ENCODE measurements at places on chromosomes 2 and 18.

DNA sequence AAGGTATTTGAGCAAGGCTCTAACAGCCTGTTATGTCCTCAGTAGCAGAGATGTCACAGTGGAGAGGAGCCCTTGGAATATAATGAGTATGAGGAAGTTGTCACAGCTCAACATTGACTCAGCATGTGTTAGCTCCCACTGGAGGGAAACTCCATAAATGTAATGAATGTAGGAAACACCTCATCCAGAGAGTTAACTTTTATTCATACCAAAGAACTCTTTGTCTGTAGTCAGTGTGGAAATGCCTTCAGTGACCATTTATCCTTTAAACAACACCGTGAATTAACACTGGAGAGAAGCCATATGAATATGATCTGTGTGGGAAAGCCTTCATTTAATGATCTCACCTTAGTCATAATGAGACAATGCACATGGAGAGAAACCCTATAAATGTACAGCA lies 59.7 kb downstream of the CYP1B1 start:
- no peak for DNase-seq

DNA sequence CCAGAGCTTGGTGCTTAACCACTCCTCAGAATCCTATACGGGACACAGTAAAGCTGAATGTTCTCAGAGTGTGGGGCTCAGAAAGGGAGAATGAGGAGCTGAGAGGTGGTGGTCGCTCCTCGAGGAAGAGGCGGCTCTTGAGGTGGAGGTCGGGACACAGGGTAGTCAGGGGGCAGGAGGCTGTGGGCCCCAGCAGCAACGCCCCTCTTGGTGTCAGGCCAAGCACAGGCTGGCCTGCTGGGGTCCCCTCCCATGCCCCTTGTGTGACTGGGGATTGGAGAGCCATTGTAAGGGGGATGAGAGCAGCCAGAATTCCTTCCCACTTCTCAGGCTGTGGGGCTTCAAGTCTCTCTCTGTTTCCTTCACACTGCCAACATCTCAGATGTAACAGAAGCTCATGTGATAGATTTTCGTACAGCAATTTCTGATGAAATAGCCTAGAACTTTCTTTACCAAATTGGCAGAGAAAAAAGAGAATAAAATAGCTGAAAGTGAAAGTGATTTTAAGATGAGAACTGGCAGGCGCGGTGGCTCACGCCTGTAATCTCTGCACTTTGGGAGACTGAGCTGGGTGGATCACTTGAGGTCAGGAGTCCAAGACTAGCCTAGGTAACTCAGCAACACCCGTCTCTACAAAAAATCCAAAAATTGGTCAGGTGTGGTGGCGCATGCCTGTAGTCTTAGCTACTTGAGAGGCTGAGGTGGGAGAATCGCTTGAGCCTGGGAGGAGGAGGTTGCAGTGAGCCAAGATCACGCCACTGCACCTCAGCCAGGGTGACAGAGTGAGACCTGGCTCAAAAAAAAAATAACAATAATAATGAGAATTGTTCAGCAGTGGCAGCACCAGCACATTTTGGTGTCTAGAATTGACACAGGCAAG lies 61.1 kb upstream of the RPL31 start:
- no peak for DNase-seq

- no peak for DNase-seq
Measured at GRCh38 chr2:46530639-46531038, 51.3 kb downstream of the TMEM247 start.

GRCh38 chr2:25905126-25905525 lies 26.8 kb upstream of the ASXL2 start:
- DNase-seq: no peak

- no peak for DNase-seq
Measured at GRCh38 chr2:224405412-224405811, 3.5 kb upstream of the FAM124B start.

DNA sequence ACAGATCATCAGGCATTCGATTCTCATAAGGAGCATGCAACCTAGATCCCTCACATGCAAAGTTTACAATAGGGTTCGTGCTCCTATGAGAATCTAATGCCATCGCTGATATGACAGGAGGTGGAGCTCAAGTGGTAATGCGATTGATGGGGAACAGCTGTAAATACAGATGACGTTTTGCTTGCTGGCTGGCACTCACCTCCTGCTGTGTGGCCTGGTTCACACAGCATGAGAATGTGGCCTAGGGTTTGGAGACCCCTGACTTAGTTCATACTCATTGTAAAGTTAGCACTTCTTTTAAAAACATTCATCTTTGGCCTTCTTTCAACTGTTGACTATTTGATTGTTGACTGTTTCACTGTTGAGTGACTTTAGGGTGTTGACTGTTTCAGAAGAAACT lies 8.7 kb upstream of the CHMP1B start:
- no peak for DNase-seq

GRCh38 chr2:86480105-86480504 lies 38.9 kb downstream of the KDM3A start:
- no peak for DNase-seq

- DNase-seq: no peak
Measured at GRCh38 chr2:60433018-60433596, 120.3 kb downstream of the BCL11A start.

- no peak for DNase-seq
Measured at GRCh38 chr2:176483476-176483875, 214.2 kb downstream of the MTX2 start.

DNA sequence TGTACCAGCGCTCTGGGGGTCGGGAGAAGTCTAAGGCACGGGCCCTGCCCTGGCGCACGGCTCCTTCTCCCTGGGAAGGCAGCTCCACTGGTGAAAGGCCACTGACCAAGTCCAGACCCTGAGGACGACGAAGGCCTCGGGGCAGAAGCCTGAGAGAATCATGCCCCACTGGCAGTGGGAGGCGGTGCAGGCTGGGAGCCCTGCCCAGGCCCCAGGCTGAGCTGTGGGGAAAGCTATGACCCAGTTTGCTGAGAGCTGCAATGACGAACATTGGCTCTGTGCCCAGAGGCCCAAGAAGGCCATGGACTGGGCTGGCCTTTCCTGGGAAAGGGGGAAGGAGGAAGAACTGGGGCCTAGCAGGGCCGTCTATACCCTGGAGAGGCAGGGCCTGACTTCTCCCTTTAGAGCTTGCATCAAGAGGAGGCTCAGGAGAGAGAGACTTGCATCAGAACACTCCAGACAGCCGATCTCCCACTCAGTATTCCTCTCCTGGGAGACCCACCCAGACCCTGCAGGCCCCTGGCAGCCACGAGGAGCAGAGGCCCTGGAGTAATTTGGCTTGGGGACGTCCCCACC lies 32.9 kb downstream of the HS1BP3 start:
- DNase-seq: peak; percentile 88

GRCh38 chr2:226995625-226996041 lies 159.8 kb downstream of the RHBDD1 start:
- DNase-seq: no peak

GRCh38 chr2:179336782-179337534 lies 72.3 kb upstream of the SESTD1 start:
- DNase-seq: no peak

GRCh38 chr18:22974707-22975106 lies 41.6 kb downstream of the RBBP8 start:
- DNase-seq: no peak

- DNase-seq: no peak
Measured at GRCh38 chr2:180474716-180475115, 467.6 kb upstream of the CWC22 start.

DNA sequence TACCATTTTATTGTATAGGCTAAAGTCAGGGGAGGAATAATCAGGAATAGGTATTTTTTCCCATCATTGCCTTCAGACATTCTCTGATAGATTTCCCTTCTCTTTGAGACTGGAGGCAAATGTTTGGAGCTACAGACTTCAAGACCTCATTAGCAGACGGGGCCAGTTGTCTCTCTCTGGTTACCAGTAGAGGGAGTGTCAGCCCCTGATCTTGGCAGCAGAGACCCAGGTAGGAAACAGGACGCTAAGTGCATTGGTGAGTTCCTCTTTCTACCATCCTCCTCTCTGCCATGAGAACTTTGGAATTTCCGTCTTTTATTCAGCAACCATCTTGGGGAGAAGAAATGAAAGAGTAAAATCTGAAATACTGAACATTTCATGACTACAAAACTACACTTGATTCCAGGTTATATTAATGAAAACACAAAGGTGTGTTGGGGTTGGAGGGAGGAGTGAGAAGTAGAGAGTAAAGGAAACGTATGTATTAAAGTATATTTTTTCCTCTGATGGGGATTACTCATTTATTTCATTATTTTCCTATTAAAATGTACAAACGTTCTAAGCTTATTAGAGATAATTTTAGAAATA lies 186.2 kb upstream of the GCFC2 start:
- DNase-seq: no peak

DNA sequence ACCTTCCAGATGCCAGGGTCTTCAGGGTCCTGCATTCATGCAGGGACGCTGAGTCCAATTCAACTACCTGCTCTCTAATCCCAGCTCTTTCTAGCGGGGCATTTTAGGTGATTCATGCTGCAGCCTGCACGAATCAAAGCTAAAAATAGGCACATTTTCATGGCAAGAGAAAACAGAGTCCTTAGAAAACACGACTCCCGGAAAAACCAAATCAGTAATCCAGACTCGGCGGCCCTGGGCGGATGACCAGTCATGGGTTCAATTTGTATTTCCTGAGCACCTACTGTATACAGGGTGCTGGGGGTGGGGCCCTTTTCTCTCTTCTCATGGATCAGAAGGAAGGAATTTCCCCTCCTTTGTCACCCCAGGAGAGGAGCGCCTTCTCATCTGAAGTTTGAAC lies 64.4 kb downstream of the LONRF2 start:
- no peak for DNase-seq

GRCh38 chr2:134594399-134594798 lies 124.4 kb downstream of the TMEM163 start:
- no peak for DNase-seq

DNA sequence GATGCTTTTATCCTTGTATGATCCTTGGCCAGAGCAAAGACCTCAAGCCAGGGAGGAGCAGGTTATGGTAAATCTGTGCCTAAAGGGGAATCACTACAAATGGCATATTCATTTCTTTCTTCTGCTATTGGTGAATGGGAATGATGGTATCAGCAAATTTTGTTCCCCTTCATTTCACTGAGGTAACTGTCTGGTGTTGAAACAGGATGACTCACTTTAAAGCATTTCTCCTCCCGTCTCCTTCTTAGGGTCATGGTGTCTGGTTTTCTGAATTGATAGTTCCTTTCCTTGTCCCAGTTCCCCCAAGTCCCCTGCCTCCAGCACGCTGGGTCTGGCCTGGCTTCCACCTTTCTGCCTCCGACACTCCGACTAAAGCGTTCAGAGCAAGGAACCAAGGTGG lies 109.2 kb downstream of the MREG start:
- DNase-seq: no peak

DNA sequence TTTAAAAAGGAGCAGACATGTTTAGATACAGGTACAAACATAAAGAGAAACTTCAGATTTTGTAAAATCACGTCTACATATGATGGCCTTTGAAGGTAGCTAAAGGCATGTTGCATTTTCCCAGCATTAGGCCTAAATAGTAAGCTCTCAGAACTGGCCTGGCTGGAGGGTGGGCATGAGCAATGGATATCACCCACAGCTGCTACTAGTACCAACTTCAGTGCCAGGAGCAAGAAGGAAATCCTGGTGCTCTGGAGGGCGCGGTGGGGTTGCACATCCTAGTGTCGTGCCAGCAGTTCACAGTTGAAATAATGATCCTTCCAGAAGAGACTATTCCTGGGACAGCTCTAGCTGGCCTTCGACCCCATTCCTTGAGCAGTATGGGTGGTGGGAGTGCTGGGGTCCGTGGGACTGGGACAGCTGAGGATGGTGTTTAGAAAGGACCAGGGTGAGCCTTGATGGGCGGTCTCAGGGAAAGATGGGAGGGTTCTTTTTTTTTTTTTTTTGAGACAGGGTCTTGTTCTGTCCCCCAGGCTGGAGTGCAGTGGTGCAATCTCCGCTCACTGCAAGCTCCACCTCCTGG lies 4.9 kb downstream of the DES start:
- DNase-seq: no peak

DNA sequence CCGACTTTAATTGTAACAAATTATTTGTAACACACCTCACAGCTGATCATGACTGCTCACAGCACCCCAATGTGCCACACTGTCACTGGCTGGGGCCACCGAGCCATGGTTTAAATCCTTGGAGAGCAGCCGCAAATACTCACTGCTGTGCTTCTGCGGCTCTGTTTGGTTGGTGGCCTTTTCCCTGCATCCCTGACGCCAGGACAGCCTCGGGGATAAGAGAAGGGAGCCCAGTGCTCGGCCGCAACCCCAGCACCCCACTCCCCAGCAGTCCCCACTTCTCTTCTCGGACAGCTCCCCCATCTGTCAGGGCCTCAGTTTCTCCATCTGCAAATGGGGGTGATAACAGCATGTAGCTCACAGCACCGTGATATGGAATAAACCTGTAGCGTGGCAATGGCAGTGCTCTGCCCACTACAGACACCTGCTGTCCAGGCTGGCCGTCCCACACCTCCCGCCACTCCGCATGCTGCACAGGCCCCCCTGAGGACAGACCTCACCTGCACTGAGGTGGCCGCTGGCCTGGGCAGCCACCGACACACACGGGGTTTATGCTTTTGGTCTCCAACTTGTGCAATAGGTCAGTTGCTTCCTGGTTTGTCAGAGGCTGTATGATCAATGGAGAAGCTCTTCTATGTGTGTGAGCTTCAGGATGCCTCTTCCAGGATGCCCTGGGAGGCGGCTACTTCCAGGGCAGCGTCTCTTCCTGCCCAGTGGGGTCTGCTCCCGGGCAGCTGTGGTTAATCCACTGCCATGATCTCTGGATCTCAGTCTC lies 87.1 kb downstream of the NDUFA10 start:
- DNase-seq: no peak

Measured in GOT3 (cell line).